ENCODE measurements at places on chromosomes 13 and 19.

DNA sequence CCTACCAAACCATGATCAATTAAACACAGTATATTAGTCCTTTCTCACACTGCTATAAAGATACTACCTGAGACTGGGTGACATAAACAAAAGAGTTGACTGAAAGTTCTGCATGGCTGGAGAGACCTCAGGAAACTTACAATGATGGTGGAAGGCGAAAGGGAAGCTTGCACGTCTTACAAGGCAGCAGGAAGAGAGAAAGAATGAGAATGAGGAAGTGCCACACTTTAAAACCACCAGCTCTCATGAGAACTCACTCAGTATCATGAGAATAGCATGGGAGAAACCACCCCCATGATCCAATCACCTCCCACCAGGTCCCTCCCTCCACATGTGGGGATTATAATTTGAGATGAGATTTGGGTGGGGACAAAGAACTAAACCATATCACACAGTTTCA lies 324.9 kb upstream of the ZNF507 start:
- DNase-seq, result no peak

- peak; percentile 83 for DNase-seq
Measured at GRCh38 chr19:12788682-12789097, 2.6 kb upstream of the JUNB start.

DNA sequence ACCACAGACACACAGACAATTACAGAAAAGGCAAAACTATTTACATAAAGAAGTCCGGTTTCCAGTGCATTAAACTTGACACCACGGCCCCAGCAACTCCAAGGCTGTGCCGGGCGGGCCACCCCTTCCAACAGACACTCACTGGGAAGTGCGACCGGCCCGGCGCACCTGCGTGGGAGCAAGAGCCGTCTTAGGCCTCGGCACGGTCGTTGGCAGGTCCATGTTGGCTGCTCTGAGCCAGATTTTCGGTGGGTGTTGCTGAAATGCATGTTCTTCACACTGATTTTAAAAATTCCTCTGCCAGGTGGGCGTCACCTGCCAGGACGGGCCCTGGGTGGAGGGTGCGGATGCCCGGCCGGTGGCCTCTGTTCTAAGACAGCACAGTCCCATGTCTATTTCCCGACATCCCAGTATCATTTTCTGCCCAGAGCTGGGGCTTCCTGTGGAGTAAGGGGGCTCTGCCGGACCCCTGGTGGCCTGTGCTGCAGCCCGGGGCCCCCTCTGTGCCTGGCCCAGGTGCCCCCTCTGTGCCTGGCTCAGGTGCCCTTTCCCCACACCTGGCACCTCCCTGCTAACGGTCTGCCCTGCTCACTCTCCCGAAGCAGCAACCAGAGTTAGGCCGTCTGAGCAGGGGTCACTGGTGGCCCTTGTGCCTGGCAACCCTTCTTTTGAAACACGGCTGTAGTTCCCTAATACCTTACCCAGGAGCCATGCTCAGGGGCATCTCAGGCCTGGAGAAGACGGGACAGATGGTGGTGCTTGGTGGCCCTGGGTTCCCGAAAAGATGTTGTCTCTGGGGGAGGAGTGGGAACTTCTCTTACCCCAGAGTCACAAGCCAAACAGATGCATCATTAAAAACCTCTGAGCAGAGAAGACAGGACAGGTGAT lies 9.2 kb downstream of the TMEM255B start:
- DNase-seq, result no peak

GRCh38 chr13:48977973-48978372 lies 2.3 kb downstream of the FNDC3A start:
- DNase-seq, result peak; percentile 6
